ENCODE measurements at places on chromosomes 13 and 19. TPM values are rescaled to one million over a fixed set of nuclear protein-coding genes. Genes with fewer than 3 reads are reported as not detected.

- no peak for DNase-seq
Observed at GRCh38 chr19:18469069-18469846, 31.3 kb upstream of the ISYNA1 start.

The GARIN5A gene
- total RNA-seq = 0.39 TPM

The REEP6 gene
- total RNA-seq = 4.4 TPM

The BRD4 gene
- total RNA-seq = 58.0 TPM

Data from glomerular endothelial cell (primary cell).